ENCODE measurements at places on chromosomes 6 and 20. TPM values are rescaled to one million over a fixed set of nuclear protein-coding genes. Genes with fewer than 3 reads are reported as not detected.

- DNase-seq = no peak
- peaks cover 17% of the 10 kb centered on the region for H3K4me1 ChIP-seq
- H3K27ac ChIP-seq = no peak overlapping the region
- H3K4me3 ChIP-seq = no peak overlapping the region
- no peaks in the 10 kb centered on the region for H3K27me3 ChIP-seq
- no peaks in the 10 kb centered on the region for H3K36me3 ChIP-seq
Measured at GRCh38 chr6:106750142-106750918, 121.0 kb downstream of the QRSL1 start.

DNA sequence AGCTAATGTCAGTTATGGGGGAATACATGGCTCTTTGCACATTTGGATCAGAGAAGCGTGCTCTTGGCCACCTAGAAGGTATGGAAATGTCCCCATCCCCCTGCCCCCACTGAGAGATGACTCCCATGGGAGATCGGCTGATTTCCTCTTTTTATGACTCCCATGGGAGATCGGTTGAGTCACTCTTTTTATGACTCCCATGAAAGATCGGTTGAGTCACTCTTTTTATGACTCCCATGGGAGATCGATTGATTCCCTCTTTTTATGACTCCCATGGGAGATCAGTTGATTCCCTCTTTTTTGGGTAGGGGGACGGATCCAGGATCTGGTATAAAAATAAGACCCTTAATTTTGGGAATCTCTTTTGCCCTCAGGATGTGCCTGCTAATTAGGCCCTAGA lies 10.3 kb upstream of the TAAR9 start:
- H3K4me3 ChIP-seq = no peak overlapping the region
- H3K27me3 ChIP-seq = no peaks in the 10 kb centered on the region
- H3K4me1 ChIP-seq = peaks cover 19% of the 10 kb centered on the region
- H3K27ac ChIP-seq = no peak overlapping the region

- no peak for DNase-seq
- no peaks in the 10 kb centered on the region for H3K4me1 ChIP-seq
- H3K27ac ChIP-seq = no peak overlapping the region
Measured at GRCh38 chr6:53143710-53144109, 4.9 kb downstream of the GCM1 start.

- H3K4me3 ChIP-seq = peak within 1 kb of the TSS; percentile 73
- peak; percentile 76 for DNase-seq
- no peak within 1 kb of the TSS for H3K27ac ChIP-seq
- H3K4me1 ChIP-seq = peaks cover 7% of the 10 kb centered on the region
- peaks cover 71% of the 10 kb centered on the region for H3K27me3 ChIP-seq
Measured at GRCh38 chr20:3239026-3239866, at the start of gene SLC4A11. Gene SLC4A11 (minus strand): TSS chr20:3239190. CDS start chr20:3239137, 53 bp downstream.

DNA sequence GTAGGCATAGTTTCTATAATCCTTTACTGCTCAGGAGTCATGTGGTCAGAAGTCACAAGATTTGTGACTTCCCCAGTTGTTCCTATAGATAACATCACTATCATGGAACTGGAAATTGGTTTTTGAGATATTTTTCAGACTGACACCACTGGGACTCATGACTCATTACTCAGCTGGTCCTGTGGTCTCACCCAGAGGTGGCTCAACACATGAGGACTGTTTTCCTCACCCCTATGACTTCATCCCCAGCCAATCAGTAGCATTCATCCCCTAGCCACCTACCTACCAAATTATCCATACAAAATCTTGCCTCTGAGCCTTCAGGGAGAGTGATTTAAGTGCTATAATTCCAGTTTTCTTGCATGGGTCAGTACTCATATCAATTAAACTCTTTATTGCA lies 1217.7 kb downstream of the EPHA7 start:
- no peaks in the 10 kb centered on the region for H3K36me3 ChIP-seq
- H3K27me3 ChIP-seq = no peaks in the 10 kb centered on the region
- H3K4me1 ChIP-seq = no peaks in the 10 kb centered on the region
- no peak overlapping the region for H3K27ac ChIP-seq
- no peak for DNase-seq

- no peak overlapping the region for H3K4me3 ChIP-seq
- H3K27me3 ChIP-seq = no peaks in the 10 kb centered on the region
- no peak overlapping the region for H3K27ac ChIP-seq
- DNase-seq = no peak
Measured at GRCh38 chr6:44116641-44117382, 10.4 kb downstream of the MRPL14 start.

GRCh38 chr6:52598123-52598823 lies 21.4 kb upstream of the TRAM2 start:
- H3K27ac ChIP-seq = no peak overlapping the region
- H3K27me3 ChIP-seq = no peaks in the 10 kb centered on the region

- H3K4me1 ChIP-seq = no peaks in the 10 kb centered on the region
- no peaks in the 10 kb centered on the region for H3K36me3 ChIP-seq
- H3K27ac ChIP-seq = no peak overlapping the region
- no peaks in the 10 kb centered on the region for H3K27me3 ChIP-seq
- DNase-seq = no peak
Measured at GRCh38 chr6:34110610-34111009, 35.3 kb downstream of the GRM4 start.

GRCh38 chr20:17909869-17910321 lies 58.7 kb downstream of the SNX5 start:
- no peaks in the 10 kb centered on the region for H3K36me3 ChIP-seq
- no peaks in the 10 kb centered on the region for H3K27me3 ChIP-seq
- no peak for DNase-seq
- no peaks in the 10 kb centered on the region for H3K4me1 ChIP-seq
- no peak overlapping the region for H3K4me3 ChIP-seq

GRCh38 chr6:27019651-27020552 lies 227.6 kb upstream of the PRSS16 start:
- H3K27ac ChIP-seq = peak overlapping the region; percentile 93

DNA sequence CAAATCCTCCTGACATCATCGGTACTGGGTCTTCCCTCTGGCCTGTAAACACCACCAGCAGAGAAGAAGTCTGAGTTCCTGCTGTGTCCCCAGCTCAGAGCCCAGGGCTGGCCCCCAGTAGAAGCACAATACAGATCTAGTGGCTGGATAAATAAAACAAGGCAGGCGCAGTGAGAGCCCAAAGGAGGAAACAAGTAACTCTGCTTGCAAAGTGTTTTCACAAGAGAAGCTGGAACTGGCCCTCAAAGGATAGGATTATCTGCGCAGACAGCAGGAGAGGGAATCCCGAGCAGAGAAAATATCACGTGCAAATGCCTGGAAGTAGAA lies 205.1 kb downstream of the ZDHHC14 start:
- DNase-seq = peak; percentile 59
- H3K4me3 ChIP-seq = no peak overlapping the region
- peak overlapping the region; percentile 60 for H3K27ac ChIP-seq
- H3K4me1 ChIP-seq = peaks cover 23% of the 10 kb centered on the region
- no peaks in the 10 kb centered on the region for H3K27me3 ChIP-seq

- no peak for DNase-seq
- H3K4me3 ChIP-seq = no peak overlapping the region
- no peak overlapping the region for H3K27ac ChIP-seq
- no peaks in the 10 kb centered on the region for H3K36me3 ChIP-seq
Measured at GRCh38 chr6:131688286-131688685, 12.9 kb downstream of the OR2A4 start.

The USP49 gene
- total RNA-seq = 30.7 TPM

The EPHA7 gene
- total RNA-seq = 47.6 TPM

The COX4I2 gene
- total RNA-seq = not detected

All from neural progenitor cell (in vitro differentiated cells).